T follicular helper cell (primary cell): ENCODE measurements at places on chromosomes 7 and 10.

DNA sequence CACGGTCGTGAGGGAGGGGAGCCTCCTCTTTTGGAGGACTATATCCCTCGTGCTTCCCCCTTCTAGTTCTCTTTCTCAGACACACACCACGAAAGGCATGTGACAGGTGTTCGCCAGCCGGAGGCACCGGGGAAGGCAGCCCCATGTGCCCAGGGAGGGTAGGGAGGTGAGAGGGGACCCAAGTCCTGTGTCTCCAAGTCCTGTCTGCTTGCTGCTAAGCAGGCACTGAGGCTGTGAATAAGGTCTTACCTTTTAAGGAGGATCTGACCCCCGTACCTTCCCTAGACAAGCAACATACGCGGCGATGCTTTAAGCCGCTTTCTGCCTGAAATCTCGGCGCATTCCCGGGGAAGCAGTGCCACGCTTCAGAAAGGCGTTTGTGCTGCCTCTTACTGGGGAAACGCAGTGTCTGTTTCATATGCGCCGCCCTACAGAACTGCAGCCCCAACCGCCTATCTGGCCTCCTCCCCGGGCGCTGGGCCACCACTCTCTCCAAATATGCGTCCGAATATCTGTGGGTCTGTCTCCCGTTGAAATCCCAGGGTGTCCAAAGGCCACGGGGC, 770 bp downstream of the PLXNA4 start:
- no peak for DNase-seq

GRCh38 chr7:1062296-1063294, 18.2 kb downstream of the GPR146 start:
- DNase-seq = no peak

DNA sequence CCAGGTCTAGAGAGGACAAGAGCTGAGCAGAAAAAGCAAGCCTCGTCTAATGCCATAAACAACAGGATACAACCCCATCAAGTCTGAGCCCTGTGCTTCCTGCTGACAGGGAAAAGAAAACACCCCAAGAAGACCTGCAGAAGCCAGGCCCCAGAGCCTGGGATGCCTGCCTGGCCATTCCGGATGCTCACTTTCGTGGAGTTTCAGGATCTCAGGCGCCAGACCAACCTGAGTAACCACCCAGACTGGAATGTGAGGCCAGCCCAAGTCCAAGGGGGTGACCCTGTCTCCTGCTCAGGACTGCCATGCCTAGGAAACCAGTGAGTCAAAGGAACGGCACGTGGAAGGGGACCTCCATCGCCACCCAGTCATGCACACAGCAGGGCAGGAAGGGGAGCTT, 74.3 kb downstream of the PLXNA4 start:
- DNase-seq = no peak

DNA sequence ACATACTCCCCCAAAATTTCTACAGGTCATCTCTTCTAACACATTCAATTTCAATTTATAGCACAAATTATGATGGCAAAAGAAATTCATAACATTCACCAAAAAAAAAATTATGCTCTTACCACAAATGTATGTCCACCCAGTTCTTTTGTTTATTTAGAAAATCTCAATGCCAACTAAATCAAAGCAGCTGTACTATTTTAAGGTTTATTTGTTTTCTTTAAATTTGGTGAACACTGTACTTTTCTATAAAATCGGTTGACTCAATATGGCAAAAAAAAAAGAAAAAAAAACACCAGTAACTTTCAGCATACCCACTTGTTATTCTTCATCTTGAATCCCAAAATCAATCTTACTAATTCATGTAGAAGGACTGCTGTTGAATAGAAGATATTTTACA, 225.7 kb downstream of the AGMO start:
- DNase-seq = no peak

DNA sequence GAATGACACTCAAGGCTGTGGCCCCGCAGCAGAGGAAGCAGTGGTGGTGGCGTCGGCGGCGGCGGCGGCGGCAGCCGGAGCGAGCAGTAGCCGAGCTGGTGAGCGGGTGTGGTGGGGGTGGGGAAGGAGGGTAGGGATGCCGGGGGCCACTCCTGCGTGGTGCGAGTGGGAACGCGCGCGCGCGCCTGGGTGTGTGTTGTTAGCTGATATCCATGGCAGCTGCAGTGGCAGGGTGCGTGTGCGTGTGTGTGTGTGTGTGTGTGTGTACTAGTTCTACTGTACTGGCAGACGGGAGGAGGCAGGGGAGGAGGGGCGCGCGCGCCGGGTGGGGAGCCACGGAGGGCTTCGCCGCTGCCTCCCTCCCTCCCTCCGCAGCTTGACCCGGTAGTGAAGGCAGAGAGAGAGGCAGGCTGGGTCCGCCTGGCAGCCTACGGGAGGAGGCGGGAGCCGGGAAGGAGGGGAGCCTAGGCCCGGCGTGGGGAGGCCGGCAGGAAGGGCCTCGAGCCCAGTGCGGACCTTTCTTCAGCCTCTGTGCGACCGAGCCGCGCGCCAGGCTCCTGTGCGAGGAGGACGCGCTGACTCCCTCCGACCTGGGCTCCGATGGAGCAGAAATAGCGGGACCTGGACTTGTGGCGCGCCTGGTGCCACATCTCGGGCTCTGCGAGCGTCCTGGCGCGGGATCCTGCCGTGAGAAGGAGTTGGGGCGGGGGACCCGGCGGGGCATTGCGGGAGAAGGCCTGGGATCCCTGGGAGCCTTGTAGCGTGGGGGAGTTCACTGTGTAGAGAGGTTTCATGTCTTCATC, at the start of gene MAGI2:
MAGI2 (minus strand) TSS at position 110 of the 803 bp plus-strand sequence. CDS start 347 bp downstream, outside the sequence.
- no peak for DNase-seq

GRCh38 chr10:55369670-55370420, 568.8 kb upstream of the PCDH15 start:
- DNase-seq = no peak

DNA sequence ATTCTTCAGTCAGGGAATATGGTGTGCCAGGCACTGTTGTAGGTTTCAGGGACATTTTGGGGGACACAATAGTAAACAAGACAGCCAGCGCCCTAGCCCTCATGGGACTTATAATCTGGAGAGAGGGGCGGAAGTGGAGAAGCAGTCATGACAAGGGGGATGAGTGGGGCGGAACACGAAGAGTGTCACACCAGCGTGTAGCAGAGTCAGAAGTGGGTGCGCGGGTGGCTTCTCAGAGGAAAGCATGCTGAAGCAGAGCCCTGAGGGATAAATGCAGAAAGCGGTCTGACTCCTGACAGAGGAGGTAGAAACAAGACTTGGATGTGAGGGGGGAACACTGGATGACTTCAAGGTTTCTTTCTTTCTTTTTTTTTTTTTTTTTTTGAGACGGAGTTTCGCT, 160.3 kb upstream of the LYZL2 start:
- DNase-seq = no peak

- no peak for DNase-seq
Observed at GRCh38 chr7:39300276-39300675, 265.9 kb upstream of the YAE1 start.

GRCh38 chr7:94314413-94315410, 80.0 kb upstream of the COL1A2 start:
- no peak for DNase-seq

DNA sequence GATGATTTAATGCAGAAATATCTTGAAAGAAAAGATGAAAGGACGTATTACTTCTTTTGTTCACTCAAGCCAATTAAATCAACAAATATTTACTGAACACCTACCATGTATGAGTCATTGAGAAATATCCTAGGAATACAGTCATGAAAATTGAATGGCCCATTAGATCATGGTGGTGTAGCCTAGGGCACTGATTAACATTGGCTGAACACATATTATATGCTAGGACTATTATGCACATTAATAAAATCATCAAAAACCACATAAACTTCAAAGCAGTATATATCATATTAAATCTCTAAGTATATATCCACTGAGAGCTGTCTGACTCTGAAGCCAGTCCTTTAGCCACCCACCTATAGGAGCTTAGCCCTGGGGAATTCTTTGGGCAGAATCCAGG, 41.8 kb downstream of the FAM204A start:
- DNase-seq = no peak

DNA sequence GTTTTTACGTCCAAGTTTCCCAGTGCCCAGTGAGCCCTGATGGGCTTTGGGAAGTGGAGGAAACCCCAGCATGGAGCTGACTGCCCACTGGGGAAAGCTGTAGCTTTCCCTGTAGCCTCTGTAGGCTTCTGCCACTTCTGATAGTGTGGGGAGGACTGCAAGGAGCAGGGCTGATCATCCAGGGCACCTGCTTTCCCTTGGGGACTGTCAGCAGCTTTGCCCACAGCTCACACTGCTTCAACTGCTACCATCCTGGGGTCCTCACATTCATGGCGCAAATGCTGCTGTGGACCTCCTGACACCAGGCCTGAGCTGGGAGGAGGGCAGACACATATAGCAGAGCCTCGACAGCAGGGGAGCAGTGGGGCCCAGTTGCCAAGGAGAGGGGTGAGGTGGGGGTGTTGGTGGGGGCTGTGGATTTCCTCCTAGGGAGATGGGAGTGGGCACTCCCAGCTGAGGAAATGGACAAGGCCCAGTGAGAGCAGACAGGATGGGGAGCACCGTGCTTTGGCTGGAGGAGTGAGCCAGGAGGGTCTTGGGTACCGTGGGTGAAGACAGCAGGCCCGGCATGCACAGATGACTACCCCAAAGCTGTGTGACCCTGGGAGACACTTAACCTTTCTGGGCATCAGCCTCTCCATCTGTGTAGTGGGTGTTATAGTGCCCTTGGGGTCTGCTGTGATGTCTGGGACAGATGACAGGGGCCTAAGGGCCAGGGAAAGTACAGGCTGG, 16.2 kb downstream of the RAMP3 start:
- no peak for DNase-seq

DNA sequence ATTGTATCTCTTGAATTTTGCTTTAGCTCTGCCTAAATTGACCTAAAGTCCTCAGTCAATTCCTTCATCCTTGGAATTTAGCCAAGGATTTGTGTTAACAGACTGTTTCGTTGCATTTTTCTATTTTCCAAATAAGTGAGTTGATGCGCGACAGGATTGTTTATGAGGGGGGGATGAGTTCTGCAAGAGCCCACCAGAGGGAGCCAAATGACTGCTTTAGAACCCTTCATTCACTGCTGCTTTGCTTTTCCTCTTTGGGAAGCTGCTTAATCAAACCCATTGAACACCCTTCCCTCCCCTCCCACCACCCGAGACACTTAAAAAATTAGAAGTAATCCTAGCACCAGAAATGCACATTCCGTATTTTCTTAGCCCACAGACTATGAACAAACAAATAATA, 33.7 kb upstream of the PTF1A start:
- peak; percentile 7 for DNase-seq

DNA sequence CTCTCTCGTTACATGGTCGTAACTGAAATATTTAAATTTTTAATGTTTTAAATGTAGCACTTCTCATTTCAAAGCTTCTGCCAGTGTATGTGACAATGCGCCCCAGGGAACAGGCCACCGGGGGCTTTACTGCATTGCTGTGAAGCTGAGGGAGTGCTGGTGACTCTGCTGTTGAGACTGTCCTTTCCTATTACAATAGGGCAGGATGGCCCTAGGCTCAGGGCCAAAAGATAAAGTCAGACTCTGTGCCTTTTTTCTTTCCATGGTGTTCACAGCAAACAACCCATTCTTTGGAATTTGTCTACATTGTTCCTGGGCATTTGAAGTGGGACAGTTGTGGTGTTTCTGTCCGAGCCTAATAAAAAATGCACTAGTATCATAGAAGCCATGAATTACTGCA, 107.3 kb downstream of the GALNT11 start:
- no peak for DNase-seq

GRCh38 chr7:108861071-108861470, 291.4 kb downstream of the DNAJB9 start:
- DNase-seq = no peak

DNA sequence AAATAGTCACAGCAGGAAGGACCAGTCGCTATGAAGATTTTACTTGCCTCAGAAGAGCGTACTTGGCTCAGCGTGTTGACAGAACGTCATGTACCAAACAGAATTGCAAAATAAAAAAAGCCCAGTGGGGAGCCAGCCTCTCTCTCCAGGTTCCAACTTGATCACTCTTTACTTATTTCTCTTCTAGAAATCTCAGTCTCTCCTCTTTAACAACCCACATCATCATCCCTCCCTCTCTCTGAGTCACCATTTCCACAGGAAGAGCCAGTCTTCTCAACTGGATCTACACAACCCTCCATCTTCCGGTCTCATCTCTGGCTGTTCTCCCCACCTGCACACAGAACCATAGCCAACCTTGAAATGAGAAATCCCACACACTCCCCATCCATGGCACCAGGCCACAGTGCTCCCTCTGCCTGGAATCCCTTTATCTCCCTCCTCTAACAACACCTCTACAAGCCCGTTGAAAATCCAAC, 718.3 kb downstream of the GRID1 start:
- DNase-seq = no peak

GRCh38 chr10:113350311-113351040, 202.4 kb upstream of the HABP2 start:
- DNase-seq = no peak

DNA sequence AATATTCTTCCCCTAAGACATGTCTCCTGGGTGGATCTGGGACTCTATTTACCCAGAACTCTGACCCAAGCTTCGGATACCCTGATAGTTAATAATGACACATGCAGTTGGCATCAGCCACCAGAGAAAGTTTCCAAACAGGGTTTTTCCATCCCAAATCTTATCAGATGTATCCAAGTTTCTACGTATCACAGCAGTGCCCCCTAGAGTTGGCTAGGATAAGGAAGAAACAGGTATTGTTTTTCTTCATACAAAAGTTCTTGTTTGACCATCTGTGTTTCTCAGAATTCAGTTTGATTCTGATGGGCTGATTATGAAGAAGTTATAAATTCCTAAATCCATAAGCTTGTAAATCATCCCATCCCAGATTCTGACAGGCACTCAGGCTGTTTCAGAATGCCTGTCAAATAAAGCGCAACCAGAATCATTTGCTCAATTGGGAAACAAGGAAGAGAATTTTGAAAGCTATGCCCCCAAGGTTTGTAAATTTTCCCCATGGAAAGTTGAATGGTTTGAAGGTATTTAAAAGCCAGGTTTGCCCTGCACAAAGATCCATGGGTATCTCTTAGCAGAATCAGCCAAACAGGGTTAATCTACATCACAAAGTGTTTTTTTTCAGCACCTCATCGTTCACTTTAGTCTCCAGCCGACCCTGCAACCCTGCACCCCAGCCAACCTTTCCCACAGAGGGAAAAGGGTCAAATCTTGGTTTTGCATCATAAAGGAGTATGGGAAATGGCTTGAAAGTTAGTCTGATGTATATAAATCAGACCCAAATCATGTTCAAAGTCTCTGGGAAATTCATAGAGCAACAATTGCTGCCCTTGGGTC, 47.4 kb downstream of the NRAP start:
- no peak for DNase-seq

- DNase-seq = no peak
Observed at GRCh38 chr7:147509541-147510200, 1080.9 kb upstream of the C7orf33 start.

DNA sequence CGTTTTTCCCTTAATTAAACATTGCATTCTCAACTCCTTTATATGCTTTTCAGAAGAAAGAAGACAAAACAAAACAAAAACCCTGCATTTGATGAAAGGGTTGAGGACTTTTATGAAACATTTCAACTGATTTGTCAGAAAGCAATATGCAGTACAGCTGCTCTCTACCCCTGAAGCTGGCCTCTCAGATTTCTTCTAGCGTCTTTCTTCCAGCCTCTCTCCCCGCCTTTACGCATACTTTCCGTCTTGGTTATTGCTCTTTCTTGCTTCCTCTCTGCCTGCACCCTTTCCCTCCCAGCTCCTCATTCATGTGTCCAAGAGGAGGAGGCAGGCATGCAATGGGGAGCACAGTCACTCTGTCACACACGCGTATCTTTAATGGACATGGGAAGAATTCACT, 91.0 kb upstream of the COL1A2 start:
- no peak for DNase-seq

GRCh38 chr7:44608916-44609648, 2.7 kb downstream of the OGDH start:
- DNase-seq = no peak

- DNase-seq = no peak
Observed at GRCh38 chr7:121957626-121958025, 84.7 kb downstream of the PTPRZ1 start.

GRCh38 chr7:25694699-25695098, 457.3 kb upstream of the NFE2L3 start:
- DNase-seq = no peak
